Dermis microvascular lymphatic vessel endothelial cell (primary cell): ENCODE measurements at places on chromosomes 3 and 15. TPM values are rescaled to one million over a fixed set of nuclear protein-coding genes. Genes with fewer than 3 reads are reported as not detected.

ATP13A5 gene
- not detected in 2 replicates for total RNA-seq

RNF7 gene
- 28.4 and 30.6 TPM in 2 replicates for total RNA-seq

CRYBG3 gene
- total RNA-seq = 15.4 and 17.3 TPM in 2 replicates

HAPLN3 gene
- total RNA-seq = 64.8 and 119 TPM in 2 replicates

XRN1 gene
- total RNA-seq = 24.7 and 33.5 TPM in 2 replicates

TRIM71 gene
- under 0.01 TPM in 1 of 2 replicates, not detected in the other for total RNA-seq

GRCh38 chr3:5055357-5056110 is 66.6 kb upstream of the ARL8B start:
- DNase-seq = no peak

- DNase-seq = no peak
Observed at GRCh38 chr3:11784971-11785377, 61.7 kb downstream of the TAMM41 start.

- no peak for DNase-seq
Observed at GRCh38 chr3:107775974-107776373, 253.2 kb downstream of the BBX start.

GRCh38 chr15:84601555-84601838 is 688 bp downstream of the ZSCAN2 start:
- DNase-seq = no peak

GRCh38 chr3:12049675-12050074 is 45.5 kb downstream of the SYN2 start:
- no peak for DNase-seq

DNA sequence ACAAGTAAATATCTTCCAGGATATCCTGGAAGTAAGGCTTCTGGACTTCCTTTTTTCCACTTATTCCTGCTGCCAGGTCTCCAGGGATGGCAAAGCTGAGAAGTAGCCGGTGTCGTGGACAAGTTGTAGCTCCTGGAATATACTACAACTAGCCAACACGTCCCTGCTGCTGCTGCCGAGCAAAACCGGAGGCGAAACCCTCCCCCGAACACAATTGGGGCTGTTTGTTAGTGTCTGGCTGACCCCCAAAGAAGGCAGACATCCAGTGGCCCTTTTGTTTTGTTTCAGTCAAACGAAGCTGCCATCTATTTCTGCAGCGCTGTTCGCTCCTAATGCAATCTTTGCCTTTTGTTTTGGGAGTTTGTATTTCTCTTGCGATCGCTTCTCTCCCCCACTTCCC is 45.3 kb upstream of the EIF5A2 start:
- no peak for DNase-seq

DNA sequence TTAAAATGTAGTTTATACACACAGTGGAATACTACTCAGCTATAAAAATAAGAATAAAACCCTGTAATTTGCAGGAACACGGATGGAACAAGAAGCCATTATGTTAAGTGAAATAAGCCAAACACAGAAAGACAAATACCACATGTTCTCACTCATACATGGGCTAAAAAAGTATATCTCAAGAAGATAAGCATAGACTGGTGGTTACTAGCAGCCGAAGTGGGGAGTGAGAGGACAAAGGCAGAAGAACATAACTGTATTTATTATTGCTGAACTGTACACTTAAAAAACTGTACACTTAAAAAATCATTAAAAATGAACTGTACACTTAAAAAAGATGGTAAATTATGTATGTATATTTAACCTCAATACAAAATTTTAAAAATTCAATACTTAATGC is 11.0 kb downstream of the UBE3A start:
- DNase-seq = no peak

DNA sequence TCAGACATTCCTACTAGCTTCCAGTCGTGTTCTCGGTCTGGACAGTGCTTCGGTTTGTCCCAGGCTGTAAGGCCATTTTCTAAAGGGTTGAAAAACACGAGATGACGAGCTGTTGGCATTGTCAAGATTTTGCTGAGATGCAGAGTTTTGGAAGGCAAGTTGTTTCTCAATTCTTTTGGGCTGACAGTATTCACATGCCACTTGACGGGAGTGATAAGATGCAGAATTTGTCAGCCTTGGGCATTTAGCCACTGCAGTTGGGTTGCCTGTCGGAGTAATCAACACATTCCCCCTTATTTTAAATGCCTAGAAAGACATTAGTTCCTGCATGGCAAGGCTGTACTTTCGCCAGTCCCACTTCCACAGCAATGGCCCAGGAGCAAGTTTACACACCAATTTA is 245.2 kb downstream of the NR1D2 start:
- no peak for DNase-seq

DNA sequence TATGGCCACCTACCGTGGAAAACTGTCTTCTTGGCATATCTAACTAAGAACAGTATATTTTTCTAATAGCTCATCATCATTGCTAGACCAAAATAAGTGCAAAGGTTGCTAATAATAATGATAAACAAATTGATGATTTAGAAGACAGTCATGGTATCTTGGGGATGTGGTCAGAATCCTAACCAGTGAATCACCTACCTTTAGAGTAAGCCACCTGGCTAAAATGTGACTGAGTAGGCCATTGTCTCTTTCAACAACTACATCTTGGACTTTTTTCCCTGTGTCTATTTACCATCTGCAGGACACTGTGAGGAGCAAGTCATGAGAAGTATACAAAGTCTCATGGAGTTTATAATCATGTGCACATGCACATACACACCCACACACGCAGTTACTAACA is 273.5 kb upstream of the SEMA6D start:
- no peak for DNase-seq

DNA sequence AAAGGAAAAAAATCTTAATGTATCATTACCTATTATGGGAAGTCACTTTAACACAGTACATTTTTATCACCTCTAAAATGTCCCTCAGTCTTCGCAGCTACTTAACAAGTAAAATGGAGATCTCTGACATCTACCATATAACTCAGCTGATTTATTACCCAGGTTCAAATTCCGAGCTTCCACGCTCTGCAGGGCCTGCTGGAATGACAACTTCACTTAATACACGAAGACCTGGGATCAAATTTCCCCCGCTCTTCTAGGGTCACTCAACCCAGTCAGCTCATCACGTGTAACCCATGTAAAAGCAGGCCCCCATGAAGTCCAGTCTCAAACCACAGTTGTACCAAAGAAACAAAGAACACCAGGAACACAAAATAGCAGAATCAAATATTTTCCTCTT is 44.2 kb upstream of the ACP3 start:
- DNase-seq = no peak

DNA sequence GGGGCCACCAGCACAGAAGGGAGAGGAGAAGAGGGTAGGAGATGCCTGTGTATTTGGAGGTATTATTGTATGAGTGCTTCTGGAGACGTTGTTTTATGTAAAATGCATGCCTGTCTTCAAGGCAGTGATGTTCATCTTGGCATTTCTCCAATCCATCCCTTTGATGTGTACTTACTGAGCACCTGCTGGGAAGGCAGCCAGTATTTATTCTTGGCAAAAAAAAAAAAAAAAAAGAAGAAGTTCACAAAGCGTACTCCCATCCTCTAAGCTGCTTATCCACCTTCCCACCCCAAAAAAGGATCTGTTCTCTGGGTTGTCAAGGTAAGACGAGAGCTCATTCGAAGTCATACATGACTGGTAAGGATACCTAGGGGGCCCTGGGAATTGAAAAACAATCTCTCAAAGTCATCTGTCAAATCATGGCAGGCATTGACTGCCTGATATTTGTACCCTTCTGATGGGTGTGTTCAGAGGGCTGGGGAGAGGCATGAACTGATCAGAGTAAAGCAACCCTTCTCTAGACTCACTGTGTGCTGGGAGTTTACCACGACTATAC is 30.0 kb upstream of the SLC6A1 start:
- no peak for DNase-seq

DNA sequence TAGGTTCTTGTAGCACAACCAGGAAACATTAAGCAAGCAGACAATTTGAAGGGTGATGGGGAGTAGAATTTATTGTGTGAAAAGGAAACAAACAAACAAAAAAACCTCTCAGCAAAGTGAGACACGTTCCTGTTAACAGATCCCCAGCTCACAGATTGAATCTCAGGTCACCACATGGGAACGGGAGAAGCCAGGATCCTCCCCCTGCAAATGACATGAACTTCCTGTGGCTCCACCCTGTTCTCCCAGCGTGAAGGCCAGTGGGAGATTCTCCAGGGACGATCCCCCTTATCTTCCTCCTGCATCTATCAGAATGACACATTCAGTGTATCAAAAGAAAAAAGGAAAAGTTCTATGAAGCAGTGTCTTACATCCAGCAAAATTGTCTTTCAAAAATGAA is 1488.1 kb downstream of the OTOL1 start:
- no peak for DNase-seq

DNA sequence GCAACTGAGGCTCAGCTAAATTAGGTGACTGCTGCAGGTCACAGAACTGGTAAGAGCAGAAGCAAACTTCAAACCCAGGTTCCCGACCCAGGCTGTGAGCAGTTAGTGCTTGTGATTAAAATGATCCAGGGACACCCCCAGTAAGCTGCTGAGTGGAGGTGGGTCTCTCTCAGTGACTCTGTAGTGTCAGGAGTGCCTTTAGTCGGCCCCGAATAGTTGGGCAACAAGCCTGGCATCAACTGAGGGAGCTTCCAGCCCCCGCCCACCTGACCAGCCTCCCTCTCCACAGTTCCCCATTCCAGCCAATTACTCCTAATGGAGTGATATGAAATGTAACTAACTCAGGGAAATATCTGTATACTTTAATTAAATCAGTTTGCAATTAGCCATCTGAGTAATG is 168.0 kb upstream of the SMAD3 start:
- no peak for DNase-seq

GRCh38 chr3:159616234-159616825 is 372.3 kb upstream of the IL12A start:
- DNase-seq = peak; percentile 64
